Omental fat pad (tissue), 4 donors: ENCODE measurements at places on chromosomes 5 and 9.

DNA sequence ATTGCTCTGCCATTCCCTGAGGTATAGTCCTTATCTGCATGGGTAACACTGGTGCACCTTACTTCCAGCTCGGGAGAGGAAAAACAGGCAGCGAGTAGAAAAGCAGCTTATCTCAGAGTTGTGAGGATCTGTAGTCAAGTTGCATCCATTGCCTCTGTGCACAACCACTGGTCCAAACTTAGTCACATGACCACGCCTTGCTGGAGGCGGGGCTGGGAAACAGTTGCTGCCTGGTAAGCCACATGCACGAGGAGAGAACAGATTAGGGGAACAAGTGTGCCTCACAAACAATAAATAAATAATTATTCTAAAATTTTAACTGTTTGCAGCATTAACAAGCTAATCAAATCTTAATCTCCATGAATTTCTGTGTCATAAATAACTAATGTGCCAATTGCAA, 18.6 kb downstream of the ZNF622 start:
- no peak for DNase-seq

DNA sequence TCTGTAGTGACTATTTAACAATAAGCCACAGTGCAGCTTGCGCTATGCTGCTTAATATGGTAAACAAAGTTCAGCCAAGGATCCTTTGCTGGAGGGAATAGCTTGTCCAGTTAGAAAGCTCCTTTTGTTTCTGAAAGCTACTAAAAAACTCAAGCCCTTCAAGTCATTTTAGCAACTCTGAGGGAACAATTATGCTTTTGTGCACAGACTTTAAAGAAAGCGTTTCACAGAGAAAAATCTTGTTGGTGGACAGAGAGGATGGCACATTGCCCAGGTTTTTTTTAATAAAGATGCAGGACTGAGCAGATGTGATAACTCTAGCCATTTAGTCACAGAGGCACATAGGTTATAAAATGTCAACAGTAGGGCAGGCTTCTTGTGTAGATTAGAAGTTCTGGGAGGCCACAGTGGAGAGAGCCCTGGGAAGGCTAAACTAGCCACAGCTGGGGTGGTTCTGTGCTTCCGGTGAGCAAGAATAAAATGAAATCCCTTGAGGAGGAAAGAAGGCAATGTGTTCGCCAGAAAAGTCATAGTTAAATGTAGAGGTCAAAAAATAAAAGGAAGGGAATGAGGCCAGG, 63.4 kb downstream of the ALDH7A1 start:
- no peak for DNase-seq

DNA sequence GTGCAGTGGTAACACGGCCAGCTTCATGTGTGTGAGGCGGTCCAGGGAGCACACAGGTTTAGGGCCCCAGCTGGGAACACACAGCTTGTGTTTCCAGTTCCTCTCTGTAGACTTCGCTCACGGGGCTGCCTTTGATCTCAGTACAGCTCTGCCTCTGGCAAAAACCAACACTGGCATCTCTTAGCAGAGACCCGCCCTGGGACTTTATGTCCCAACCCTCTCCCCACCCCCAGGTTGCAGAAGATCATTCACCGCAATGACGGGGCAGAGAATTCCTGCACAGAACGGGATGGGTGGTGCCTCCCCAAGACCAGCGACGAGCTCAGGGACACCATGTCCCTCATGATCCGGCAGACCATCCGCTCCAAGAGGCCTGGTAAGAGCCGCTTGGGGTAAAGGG, 5.2 kb upstream of the CEL start:
- DNase-seq = no peak

- no peak for DNase-seq
Observed at GRCh38 chr9:127423476-127423933, 677 bp upstream of the ZNF79 start.

- no peak for DNase-seq
Observed at GRCh38 chr9:94761481-94761880, 35.0 kb downstream of the AOPEP start.

DNA sequence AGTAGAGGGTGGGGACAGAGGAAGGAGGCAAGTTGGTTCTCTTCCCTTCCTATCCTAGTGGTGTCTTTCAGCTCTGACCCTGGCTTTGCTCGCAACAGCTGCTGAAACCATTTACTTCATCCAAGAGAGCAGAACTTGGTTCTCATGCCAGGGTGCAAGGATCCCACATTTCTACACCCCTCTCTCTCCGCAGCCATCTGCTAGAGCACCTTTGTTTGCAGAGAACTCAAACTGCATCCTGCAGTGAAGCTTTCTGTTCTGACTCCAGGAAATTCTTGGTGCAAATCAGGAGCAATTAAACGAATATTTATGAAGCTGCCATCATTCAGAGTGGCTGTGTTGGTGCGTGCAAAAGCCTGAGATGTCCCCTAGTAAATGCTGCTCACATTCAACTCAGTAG, 31.9 kb downstream of the NEUROG1 start:
- no peak for DNase-seq
